ENCODE measurements at places on chromosomes 2 and 18.

DNA sequence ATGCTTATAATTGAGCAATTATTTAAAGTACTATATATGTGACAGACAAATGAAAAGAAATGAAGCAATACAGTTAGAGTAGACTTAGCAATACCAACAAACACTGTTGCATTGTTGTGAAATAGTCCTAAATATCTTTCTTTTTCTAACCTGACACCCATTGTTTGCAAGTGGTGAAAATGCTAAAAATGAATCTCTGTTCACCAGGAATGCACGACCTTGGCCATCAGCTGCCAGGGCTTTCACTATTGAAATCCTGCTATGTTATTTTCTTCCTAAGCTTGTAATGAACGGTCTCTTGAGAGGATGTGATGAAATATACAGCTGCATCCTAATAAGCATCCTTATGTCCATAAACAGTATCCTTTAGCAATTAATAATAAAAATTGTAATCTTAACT, 136.2 kb upstream of the MGAT5 start:
- ATAC-seq = no peak

- ATAC-seq = peak; percentile 23
Measured at GRCh38 chr2:216491793-216492596, 6.6 kb upstream of the RPL37A start.

GRCh38 chr2:45458909-45459563, 152.0 kb downstream of the SRBD1 start:
- peak; percentile 98 for ATAC-seq

DNA sequence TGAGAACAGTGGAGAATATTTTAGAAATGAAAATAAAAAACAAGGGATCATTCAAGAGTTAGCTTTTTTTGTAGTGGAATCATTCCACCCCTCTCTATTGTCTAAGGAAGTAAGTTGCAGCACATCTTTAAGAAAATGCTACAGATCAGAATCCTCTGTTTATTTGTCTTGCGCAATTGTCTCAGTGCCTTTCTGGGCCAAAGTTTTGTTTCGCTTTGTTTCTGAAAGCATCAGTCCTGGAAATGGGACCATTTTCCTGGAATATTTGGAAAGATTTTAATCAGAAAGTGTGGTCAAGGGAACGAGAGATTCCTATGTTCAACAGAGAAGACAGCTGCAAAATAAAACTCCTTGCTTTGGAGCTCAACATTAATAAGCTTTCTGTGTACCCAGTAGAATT, 74.0 kb downstream of the NRXN1 start:
- ATAC-seq = no peak

- ATAC-seq = no peak
Measured at GRCh38 chr2:26880910-26881435, 33.0 kb downstream of the DPYSL5 start.

GRCh38 chr2:229810786-229811185, 96.4 kb upstream of the DNER start:
- no peak for ATAC-seq

DNA sequence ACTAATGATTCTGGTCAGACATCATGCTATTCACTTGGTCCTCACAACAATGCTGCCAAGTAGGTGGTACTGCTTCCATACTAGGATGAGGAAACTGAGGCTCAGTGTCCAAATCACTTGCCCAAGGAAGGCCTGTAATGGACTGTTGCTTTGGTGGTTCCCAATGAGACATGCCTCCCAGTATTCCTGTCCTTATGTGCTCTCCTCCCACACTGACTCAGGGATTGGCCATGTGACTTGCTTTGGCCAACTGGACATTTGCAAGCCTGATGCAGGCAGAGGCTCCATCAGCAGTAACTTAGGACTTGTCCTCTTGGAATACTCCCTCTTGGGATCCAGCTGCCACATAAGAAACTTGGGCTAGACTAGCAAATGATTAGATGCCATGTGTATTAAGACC, 3.0 kb downstream of the FBXO41 start:
- no peak for ATAC-seq

- ATAC-seq = no peak
Measured at GRCh38 chr2:199869653-199870052, 18.7 kb upstream of the FTCDNL1 start.

DNA sequence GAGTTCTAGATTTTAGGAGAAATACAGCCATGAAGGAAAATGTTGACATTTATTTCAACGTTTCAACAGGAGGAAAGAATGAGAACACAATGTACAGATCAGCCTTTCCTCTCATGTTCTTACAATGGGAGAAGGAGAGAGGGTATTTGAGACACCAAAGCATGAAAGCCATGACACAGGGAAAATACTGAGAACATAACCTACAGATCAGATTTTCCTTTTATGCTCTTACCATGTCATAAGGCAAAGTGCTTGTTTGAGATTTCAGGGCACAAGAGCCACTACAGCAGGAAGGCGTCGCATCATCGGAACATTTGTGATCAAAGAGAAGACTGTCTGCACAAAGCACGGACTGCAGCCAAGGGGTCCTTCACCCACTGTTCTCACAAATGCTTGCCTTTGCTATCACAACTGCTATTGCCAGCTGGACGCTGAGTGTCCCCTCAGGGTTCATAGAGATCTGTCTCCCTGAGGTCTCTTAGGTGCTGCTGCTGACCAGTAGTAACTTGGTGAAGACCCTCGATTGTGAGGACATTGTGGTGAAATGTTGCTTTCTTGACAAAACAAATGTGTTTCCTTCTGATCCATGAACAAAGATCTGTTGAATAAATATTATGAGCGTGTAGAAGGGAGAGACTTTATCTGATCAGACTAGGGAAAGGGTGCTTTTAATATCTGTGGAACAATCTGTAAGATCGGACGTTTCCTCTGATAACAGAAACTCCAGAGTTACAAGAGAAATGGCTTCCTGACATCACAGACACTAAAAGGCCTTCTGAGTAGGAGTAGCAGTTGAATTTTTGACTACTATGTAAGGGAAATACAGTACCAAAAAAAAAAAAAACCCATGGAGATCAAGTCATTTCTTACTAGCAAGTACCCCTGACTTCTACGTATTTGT, 6.4 kb upstream of the IL1RL1 start:
- ATAC-seq = no peak

- ATAC-seq = no peak
Measured at GRCh38 chr2:26238311-26238958, 6.0 kb downstream of the HADHA start.

- no peak for ATAC-seq
Measured at GRCh38 chr2:37201766-37202165, 5.5 kb downstream of the CEBPZOS start.

- ATAC-seq = no peak
Measured at GRCh38 chr2:219281588-219281987, 2.4 kb downstream of the DNAJB2 start.

GRCh38 chr2:24768601-24769000, 24.6 kb downstream of the PTRHD1 start:
- ATAC-seq = no peak

- no peak for ATAC-seq
Measured at GRCh38 chr18:8529609-8530008, 79.6 kb upstream of the RAB12 start.

DNA sequence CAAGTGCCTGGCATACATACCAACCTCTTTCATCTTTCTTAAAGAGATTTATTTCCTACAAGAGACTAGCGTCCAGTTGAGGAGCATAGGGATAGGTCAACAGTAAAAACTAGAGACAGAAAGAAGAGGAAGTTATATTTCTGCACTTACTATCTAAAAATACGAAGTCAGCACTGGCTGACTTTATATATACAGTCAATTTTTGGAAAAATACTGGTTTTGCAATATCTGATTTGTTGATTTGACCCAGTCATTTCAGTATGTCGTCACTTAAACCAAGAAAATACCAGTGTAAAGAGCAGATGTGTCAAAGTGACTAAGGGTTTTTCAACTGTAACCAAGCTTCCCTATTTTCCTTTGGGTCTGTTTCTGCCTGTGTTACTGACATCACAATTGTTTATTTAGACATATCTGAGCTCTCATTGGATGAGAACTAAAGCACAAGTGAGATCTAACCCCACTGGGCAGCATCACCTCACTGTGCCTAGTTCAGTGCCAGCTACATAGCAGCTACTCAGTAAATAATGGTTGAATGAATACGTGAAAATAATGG, 23.0 kb downstream of the CYTIP start:
- ATAC-seq = no peak

DNA sequence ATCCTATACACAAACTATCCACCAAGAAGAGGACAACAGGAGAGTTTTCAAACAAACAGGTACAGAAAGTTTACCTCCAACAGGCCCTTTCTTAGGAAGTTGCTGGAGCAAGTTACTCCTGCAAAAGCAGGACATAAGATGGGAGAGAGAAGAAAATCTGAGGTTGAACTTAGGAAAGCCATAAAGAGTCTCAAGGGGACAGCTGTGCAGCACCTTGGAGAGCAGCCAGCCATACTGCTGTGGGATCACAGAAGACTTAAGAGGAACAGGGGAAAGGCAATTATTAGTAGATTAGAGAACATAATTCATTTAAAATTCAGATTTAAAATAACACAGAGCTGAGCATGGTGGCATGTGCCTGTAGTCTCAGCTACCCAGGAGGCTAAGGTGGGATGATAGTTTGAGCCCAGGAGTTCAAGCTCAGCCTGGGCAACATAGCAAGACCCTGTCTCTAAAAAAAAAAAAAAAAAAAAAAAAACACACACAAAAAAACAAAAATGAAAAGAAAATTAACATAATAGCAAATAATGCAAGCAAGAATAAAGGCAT, 148.1 kb upstream of the SIX3 start:
- peak; percentile 67 for ATAC-seq

DNA sequence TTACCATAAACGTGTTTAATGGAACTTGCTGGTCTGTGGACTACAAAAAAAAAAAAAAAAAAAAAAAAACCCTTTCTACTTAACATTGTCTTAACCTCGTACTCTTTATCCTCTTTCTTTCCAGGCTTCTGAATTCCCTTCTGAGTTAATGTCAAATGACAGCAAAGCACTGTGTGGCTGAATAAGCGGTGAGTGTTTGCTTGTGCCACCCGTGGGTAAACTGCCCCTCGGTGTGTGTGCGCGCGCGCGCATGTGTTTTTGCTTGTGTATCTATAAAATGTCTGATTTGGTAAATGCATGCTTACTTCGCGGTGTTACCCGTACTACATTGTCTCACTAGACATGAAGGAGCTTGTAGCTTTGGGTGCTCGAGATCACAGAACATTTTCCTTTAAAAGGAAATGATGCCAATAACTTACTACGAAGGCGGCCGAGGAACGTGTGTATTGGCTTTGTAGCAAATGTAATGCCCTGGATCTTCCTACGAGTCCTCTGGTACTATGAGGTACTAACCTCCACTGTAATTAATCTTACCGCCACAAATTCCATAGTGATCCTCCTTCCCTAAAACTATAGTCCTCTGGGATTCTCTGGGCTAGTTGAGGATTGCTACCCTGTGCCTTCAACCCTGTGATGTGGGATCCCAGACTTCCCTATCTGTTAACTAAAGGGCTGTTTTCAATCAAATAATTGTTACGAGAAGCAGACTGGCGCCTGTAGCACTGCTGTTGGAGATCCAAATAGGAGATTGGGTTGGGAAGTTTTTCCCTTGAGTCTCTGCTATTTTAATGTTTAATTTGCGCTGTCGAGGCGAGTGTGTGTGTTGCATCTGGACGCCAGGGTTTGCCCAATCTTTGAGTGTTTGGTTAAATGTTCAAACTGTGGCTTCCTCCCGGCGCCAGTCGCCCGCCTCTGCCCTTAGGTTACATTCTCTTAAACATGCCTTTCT, 1.1 kb downstream of the ID2 start:
- no peak for ATAC-seq

DNA sequence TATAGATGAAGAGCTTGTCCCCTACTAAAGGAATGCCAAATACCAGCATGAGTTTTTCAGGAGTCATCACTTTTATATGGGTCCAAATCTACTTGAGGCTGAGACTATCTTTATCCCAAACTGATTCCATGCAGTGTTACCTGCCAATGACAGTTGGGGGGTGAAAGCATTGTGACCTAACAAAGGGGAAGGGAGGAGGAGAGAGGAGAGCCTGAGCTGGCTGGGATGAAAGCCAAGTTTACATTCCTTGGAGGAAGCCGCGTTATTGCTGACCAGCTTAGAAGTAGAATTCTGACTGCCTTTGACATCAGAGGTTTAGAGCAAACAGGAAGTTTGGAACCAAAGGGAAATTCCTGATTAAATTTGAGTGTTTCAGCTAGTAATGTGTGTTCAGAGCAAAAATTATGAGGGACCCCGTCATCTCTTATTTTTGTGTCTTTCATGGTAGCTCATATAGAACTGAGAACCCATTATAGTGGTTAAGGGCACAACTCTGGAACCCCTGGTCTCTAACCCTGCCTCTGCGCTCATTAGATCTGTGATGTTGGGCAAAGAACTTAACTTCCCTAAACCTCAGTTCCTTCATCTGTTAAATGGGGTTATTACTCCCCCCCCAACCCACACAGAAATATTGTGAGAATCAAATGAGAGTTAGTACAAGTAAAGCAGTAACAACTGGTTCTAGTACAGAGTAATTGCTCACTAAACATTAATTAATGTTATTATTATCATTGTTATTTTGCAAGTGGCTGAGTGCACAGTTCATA, 199.3 kb upstream of the EPAS1 start:
- peak; percentile 97 for ATAC-seq

GRCh38 chr2:216430811-216431530, 18.7 kb downstream of the SMARCAL1 start:
- no peak for ATAC-seq

GRCh38 chr2:26422947-26423629, 21.4 kb downstream of the DRC1 start:
- no peak for ATAC-seq

DNA sequence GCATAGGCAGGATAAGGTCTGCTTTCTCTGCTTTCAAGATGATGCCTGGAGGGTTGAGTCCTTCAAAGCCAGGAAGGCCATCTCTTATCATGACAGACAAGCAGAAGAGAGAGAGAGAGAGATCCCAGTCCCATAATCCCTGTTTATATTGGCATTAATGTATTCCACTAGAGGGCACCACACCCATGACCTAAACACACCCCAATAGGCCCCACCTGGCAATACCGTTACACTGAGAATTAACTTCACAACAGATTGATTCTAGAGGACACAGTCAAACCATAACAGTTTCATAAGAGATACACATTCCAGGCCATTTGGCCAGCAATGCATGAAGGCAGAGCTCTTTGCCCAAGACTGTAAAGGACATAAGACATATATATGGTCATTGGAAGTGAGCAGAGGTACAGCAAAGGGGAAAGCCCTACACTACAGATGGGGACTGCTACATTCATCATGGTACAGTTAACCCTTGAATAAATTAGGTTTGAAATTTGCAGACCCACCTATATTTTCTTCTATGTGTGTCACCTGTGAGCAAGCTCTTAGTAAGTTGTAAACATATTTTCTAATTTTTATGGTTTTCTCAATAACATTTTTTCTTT, 1516.1 kb downstream of the RPIA start:
- ATAC-seq = peak; percentile 80

GRCh38 chr2:147989809-147990403, 30.6 kb downstream of the ORC4 start:
- ATAC-seq = peak; percentile 89

Data from SK-N-SH treated with all-trans-retinoic acid at 6 μM for 48 hours (cell line).